ENCODE measurements at places on chromosomes 3 and 15. TPM values are rescaled to one million over a fixed set of nuclear protein-coding genes. Genes with fewer than 3 reads are reported as not detected.
A peak's percentile ranks its signal among the peaks of the same experiment; 100 is the strongest.

GRCh38 chr3:194930377-194931204 is 244.9 kb downstream of the FAM43A start:
- DNase-seq = no peak

DNA sequence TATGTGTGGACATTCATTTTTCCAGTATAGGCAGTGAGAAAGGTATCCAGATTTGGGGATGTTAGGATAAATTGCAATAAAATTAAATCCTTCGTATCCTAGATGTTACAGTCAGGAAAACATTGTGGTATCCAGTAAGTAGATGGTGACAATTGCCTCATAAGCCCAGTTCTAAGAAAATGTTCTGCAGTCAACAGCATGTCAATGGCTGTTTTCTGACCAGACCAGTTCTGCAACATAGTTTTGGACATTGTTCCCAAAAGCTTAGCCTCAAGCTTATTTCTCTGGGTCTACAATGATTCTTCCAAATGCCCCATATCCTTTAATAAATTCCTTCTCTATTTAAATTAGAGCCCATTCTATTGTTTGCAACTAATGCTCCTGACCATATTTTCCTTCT is 480.7 kb downstream of the FHIT start:
- DNase-seq = no peak

DNA sequence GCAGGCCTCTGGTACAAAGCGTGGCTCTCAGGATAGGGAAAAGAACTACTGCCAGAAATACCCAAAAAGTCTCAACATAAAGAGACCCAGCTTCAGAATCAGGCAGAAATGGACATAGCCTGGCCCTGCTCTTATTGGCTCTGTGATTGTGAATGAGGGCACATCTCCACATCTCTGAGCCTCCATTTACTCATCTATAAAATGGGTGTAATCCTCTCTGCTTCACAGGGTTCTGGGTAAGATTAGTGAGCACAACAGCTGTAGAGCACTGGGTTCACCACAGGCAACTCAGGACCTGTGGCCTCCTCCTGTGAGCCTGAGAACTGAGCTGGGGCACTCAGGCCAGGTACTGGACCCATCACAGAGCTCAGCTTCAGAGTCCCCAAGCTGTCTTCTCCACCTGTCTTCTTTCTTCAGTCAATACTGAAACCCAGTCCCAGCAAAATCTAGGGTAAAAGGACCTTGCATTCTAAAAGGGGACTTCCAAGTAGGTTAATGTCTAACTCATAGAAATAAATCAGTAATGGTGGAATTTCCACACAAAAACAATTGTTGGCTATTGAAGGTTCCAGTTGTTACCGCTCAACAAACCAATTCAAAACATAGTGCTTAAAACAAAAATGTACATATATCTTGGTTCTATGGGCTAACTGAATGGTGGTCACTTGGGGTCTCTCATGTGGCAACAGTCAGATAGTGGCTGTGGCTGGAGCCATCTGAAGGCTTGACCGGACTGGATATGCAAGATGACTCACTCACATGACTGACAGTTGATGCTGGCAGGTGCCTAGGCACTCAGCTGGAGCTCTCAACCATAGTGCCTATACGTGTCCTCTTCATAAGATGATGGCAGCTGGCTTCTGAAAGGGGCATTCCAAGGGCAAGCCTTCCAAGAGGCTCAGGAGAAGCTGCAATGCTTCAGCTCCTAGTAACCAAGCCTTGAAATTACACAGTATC is 47.3 kb downstream of the TRIM42 start:
- DNase-seq = no peak

GRCh38 chr3:11576453-11576852 is 67.3 kb downstream of the VGLL4 start:
- no peak for DNase-seq

- DNase-seq = no peak
Observed at GRCh38 chr15:68693071-68693470, 114.3 kb downstream of the CORO2B start.

GRCh38 chr3:124607163-124607562 is 123.1 kb upstream of the UMPS start:
- no peak for DNase-seq

GRCh38 chr3:110528305-110529121 is 543.1 kb upstream of the NECTIN3 start:
- no peak for DNase-seq

DNA sequence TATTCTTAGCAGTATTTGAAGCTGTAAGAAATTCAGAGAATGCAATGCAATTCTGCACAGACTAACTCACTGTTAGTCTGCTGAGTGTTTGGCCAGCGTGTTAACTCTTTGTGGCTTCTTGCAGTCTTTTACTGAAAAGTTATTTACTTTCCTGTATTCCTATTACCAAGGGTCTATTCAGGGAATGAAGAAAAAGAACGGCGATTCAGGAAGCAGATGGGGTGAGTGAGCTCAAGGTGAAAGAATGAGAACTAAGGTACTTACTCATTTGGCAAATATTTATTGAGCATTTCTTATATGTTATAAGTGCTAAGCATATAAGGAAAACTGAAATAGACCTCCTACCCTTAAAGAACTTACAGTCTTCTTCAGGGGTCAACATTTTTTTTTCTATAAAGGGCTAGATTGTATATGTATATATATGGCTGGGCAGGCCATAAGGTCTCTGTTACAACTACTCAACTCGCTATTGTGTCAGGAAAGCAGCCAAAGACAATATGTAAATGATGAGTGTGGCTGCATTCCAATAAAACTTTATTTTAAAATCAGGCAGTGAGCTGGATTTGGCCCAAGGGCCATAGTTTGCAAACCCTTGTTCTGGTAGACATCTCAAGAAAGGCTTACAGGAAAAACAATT is 271.9 kb upstream of the GADL1 start:
- DNase-seq = no peak

DNA sequence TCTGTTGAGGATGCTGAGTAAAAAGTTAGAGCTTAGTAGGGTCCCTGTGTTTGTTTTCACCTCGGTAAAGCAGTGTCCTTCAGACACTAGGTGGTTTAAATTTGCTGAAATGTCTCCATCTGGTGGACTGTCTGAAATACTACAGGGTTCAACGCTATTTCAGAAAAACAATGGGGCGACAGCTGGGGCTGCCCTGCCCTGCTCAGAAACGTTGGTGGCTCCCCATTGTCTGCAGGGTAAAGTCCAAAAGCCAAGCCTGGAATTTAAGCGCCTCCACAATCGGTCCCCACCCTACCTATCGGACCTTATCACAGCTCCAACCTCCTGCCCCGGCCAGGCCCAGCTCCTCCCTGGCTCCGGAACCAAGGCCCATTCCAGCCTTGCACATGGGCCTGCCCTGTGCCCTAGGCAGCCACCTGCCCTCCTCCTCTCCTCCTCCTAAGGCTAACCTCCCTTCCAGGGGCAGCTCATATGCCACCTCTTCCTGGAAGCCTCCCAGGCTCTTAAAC is 4.3 kb upstream of the TSEN2 start:
- DNase-seq = peak; percentile 19

GRCh38 chr15:55992769-55993110 is 672 bp downstream of the NEDD4 start:
- DNase-seq = no peak

DNA sequence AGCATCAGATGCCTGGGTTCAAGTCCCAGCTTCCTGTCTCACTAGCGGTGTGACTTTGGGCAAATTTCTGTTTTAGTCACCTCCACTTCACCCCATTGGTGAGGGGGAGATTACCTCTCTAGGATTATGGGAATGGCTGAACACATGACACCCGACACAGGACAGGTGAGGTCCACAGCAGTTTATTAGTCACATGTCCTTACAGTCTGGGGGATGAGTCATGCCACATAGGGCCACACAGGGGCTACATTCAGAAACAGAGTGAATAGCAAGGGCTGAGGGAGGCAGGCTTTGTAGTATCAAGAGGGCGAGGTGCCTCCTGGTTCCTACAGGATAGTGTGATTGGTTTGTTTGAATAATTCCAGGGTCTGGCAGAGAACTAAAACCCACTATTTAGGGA is 15.2 kb upstream of the ITGA11 start:
- DNase-seq = no peak

GRCh38 chr3:164640591-164640990 is 437.7 kb downstream of the SI start:
- DNase-seq = no peak

- DNase-seq = no peak
Observed at GRCh38 chr15:32698773-32699390, 18.9 kb upstream of the GREM1 start.

DNA sequence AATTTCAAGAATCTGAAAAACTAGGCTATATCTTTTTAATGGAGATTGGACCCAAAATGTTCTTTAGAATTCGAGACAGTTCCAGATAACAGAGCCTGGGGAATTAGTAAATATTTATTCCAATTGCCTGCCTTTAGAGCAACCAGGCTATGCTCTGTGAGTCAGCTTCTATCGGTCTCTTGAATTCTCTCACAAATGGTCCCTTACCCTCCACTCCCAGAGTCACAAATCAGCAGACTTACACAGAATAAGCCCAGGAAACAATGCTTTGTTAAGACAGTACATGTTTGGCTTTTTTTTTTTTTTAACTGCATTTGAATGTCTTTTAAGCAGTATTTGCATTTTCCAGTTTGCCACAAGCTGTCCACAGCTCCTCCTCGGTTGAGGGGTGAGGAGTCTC is 460.7 kb upstream of the CBLB start:
- DNase-seq = no peak

DNA sequence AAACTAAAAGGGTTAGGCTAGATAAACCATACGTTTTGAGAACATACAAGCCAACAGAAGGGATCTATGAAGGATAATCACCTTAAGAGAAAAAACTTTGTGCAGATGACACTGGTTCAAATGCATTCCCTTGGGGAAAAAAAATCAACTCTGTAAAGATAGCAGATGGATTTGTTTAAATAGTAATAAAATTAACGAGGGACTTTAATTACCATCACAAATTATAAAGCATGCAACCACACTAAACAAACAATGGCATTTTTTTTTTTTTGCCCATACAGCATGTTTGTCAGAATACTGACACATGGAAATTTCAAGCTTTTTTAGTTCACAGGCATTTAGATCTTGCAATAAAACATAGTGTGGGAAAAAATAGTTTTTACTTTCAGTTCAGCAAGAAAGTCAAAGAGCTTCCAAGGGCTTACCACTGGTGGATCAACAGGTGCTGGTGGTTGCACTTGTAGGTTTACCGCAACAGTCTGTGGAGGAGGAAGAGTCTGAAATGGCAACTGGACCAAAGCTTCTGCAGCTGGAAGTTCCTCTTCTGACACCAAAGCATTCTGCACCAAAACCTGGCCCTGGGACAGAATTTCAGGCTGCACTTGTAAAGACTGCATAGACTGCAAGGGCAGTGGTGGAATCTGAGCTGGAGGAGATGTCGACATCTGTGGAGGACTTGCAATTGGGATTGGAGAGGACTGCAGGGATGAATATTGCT is 53.1 kb downstream of the PHC3 start:
- DNase-seq = no peak

GRCh38 chr15:90829126-90829525 is 39.3 kb upstream of the FURIN start:
- DNase-seq = no peak

DNA sequence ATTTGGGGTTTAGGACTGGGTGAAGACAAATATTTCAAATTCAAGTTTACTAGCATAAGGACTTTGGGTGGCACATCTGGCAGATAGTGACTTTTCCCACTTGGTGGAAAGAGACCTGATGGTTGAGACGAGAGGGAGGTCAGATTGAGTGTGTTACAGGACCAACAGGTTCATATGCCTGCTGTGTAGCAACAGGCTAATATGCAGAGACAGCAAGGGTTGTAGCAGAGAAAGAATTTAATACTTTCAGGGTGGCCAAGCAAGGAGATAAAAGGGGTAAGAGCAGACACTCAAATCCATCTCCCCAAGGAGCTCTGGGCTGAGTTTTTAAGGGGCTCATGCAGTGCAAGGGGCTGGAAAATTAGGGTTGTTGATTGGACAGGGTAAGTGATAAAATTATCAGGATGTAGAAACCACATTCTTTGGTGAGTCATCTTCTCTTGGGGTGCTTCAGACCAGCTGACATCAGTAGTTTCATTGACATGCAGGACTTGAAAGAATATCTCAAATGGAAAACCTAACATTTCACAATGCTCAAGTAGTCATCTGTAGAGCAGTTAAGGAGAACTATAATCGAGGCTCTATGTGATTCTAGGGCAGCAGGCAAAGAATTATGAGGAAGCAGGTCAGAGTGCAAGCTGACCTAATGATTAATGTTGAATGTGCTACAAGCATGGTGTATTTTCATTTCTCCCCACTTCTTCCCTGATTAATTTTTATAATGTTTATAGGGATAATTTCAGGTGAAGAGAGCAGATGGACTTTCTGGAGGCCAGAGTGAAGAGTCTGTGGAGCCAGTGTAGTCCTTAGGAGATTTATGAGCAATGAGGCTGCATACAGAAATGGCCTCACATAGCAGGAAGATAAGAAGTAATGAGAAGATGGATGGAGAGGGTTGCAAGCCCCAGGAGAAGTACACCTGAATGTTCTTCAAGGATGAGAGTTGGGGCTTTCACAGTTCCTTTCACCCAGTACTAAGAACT is 13.7 kb downstream of the FOXB1 start:
- DNase-seq = no peak

- DNase-seq = no peak
Observed at GRCh38 chr3:148494451-148494850, 203.3 kb upstream of the AGTR1 start.

GRCh38 chr15:52699457-52699856 is 20.3 kb upstream of the ATOSA start:
- no peak for DNase-seq

DNA sequence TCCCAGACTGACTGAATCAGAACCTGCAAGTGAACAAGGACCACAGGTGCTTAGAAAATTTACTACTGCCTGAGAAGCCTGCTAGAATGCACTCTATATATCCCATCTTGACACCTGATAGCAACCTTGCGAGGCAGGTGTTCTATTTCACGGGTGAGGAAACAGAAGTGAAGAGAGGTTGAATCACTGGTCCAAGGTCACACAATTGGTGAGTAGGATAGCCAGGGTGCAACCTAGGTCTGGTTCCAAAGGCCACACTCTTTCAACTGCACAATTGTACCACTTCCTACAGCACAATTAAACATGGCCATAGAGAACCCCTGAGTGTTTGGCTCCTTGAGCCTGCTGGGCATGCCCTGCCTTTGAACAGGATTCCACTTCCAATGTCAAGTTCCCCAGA is 87.0 kb downstream of the RAB11A start:
- no peak for DNase-seq

GRCh38 chr3:157412323-157412855 is 24.3 kb upstream of the PTX3 start:
- no peak for DNase-seq

- no peak for DNase-seq
Observed at GRCh38 chr3:141082064-141082463, 30.9 kb downstream of the SPSB4 start.

- no peak for DNase-seq
Observed at GRCh38 chr15:63221346-63221745, 31.9 kb downstream of the RAB8B start.

Gene ABTB1
- total RNA-seq = 27.0 TPM

Gene POPDC2
- 7.2 TPM for total RNA-seq

Gene MORC1
- not detected for total RNA-seq

Gene GADL1
- total RNA-seq = not detected

Gene MKRN2
- 32.4 TPM for total RNA-seq

Gene GP9
- not detected for total RNA-seq

Gene LIPH
- total RNA-seq = not detected

Gene RFTN1
- 132 TPM for total RNA-seq

Gene DCBLD2
- total RNA-seq = 1.1 TPM

Gene NR1I2
- total RNA-seq = 0.25 TPM

Gene XCR1
- not detected for total RNA-seq

Gene IL16
- total RNA-seq = 63.2 TPM

Gene FILIP1L
- total RNA-seq = 0.93 TPM

Gene CACNA1D
- total RNA-seq = 1.9 TPM

Measured in activated T-cell treated with anti-CD3 and anti-CD28 coated beads, Interleukin-2, amount 50 U/mL, for 72 hours (primary cell).